Calu3 (cell line): ENCODE measurements at places on chromosomes 12 and 14.

- no peak for DNase-seq
These were observed 4.9 kb downstream of the B4GALNT3 start for GRCh38 chr12:464484-465267.

DNA sequence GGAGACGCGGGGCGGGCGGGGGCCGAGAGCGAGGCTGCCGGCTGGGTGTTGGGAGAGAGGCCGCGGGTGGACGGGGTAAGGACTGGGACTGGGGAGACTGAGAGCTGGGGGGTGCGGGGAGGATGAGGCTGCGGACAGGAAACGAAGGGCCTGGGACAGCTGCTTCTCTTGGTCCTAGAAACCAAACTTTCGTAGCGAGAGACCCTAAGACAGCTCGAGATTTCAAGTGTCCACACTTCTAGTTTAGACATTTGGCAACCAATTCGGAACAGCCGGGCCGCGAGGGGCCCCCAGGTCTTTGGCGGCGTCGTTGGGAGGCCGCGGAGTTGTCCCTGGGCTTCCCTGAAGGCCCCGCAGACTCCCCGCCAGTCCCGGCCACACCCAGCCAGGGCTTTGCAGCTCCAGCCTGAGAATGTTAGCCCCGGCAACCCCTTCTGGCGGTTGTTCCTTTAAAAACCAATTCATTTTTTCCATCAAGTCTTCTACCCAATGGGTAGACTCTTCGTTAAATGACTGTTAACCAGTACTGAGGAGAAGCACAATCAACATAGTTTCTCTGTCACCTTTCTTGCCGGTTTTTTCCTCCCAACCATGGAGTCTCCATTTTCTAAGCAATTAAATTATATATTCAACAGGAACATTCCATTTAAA is 11.5 kb downstream of the NKX2-1 start:
- DNase-seq = no peak

DNA sequence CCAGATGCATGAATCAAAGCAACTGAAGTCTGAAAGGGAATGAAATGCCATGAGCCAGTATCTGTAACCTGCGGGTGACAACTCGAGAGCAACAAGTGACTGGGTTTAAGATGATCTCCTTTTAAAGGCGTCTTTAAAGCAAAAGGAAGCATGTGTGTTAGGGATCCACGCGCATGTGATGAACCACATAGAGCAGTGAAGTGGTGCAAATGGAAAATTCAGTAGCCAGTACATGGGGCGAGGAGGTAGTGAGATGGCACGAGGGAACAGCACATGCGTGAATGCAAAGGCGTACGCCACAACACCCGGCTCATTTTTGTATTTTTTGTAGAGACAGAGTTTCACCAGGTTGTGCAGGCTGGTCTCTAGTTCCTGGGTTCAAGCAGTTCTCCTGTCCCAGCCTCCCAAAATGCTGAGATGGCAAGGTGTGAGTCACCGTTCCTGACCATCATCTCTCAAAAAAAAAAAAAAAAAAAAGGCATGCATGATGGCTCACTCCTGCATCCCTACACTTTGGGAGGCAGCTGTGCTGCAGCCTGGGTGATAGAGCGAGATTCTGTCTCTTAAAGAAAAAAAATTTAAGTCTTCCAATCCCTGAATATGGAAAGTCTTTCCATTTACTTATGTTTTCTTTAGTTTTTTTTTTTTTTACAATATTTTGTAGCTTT is 24.6 kb upstream of the BCL7A start:
- no peak for DNase-seq

GRCh38 chr12:67891596-67891995 is 97.7 kb upstream of the IFNG-AS1 start:
- DNase-seq = no peak

DNA sequence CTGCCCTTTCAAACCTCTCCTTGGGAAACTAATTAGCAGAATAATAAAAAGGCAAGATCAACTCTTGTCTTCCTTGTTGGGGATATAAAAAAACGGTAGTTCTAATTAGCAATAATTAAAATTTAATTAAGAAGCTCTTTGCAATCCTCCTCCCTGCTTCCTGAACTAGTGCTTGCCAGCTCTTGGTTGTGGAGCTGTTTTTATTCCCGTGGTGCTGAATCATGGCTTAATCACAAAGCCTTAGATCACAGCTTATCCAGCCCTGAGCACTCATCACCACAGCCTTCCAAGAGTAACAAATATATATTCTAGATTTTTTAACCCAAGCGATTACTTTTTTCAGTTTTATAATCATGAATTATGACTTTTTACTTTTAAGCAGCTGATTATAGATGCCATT is 63.2 kb upstream of the INSM2 start:
- DNase-seq = no peak

DNA sequence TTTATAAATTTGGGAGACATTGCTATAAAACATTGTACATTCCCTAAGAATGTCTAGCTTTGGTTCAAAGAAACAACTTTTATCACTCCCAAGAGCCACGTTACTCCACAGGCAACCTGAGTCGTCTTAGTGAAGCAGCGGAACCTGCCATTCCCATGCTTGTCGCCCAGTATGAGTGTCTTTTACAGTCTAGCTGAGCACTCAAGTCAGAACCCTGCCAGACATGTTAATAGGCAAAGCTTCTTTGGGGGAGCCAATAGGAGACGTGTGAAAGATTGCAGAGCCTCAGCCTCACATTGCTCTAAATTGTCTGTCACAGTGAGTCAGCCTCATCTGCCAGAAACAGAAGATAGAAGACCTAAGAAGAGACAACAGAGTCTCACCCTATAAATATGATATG is 541.6 kb upstream of the FLRT2 start:
- DNase-seq = no peak

- DNase-seq = no peak
These were observed 1.5 kb downstream of the MYF6 start for GRCh38 chr12:80708975-80709328.
